ENCODE measurements at places on chromosomes 11 and 22. TPM values are rescaled to one million over a fixed set of nuclear protein-coding genes. Genes with fewer than 3 reads are reported as not detected.
A peak's percentile ranks its signal among the peaks of the same experiment; 100 is the strongest.

DNA sequence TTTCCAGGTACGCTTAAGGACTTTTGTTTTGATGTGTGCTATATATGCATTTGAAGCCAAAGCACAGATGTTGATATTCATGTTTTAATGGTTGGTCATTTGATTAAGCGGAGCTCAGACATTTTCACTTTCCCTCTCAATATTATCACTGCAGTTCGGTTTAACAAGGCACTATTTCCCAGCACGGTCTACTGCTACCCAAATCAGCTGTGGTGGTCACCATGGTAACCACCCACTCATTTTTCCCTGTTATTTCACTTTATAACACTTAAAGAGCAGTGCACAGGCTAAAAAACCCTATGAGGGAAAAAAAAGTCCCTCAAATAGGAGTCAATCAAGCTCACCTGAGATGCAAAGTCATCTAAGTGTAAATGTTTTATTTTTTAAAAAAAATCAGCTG lies 439.6 kb upstream of the CCDC90B start:
- H3K4me1 ChIP-seq, result peaks cover 7% of the 10 kb centered on the region
- H3K4me3 ChIP-seq, result peak overlapping the region; percentile 86
- no peak for DNase-seq
- no peaks in the 10 kb centered on the region for H3K27me3 ChIP-seq
- no peaks in the 10 kb centered on the region for H3K36me3 ChIP-seq

DNA sequence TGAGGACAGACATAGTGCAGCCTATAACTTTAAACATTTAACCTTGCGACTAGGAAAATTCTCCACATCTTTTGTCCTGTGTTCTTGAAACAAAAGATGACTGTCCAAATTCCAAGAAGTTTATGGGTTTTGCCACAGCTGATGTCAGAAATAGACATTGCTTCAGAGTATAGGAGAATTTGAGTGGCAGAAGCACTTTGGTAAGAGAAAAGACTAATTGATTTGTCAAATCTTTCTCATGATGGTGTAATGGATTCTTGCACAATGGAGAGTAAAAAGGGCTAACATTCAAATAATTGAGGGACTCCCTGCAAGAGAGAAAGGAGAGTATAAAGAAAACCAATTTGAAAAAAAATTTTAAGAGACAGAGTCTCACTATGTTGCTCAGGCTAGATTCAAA lies 25.3 kb downstream of the C11orf58 start:
- no peaks in the 10 kb centered on the region for H3K36me3 ChIP-seq
- H3K4me1 ChIP-seq, result no peaks in the 10 kb centered on the region
- H3K27me3 ChIP-seq, result no peaks in the 10 kb centered on the region
- no peak for DNase-seq

DNA sequence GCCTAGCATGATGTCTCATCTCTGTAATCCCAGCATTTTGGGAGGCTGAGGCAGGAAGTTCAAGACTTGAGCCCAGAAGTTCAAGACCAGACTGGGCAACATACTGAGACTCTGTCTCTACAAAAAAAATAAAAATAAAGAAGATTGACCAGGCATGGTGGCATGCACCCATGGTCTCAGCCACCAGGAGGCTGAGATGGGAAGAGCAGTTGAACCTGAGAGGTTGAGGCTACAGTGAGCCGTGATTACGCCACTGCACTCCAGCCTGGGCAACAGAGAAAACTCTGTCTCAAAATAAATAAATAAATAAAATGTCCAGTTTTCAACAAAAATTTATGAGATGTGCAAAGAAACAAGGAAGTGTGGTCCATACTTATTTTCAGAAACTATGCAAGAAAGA lies 28.3 kb downstream of the EFCAB6 start:
- H3K27ac ChIP-seq, result no peak overlapping the region
- peak; percentile 66 for DNase-seq
- H3K4me1 ChIP-seq, result no peaks in the 10 kb centered on the region
- no peaks in the 10 kb centered on the region for H3K36me3 ChIP-seq
- no peaks in the 10 kb centered on the region for H3K27me3 ChIP-seq

DNA sequence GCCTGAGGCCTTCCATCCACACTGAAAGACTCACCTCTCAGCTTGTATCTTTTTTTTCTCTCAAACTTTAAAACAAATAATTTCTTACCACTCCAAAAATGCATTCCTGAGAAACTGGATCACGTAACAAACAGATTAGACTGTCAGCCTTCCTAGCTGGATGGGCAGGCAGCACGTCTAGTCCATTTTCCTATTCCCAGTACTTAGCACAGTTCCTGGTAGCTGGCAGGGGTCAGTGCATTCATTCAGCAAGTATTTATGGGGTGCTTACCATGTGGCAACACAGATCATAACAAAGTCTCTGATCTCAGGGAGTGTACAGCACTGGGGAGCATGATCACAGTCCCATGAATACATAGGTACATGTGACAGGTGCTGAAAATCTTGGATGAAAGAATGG lies 89.6 kb downstream of the UBASH3B start:
- DNase-seq, result no peak
- no peak overlapping the region for H3K4me3 ChIP-seq
- peaks cover 3% of the 10 kb centered on the region for H3K27me3 ChIP-seq
- peaks cover 3% of the 10 kb centered on the region for H3K4me1 ChIP-seq

POTEH gene
- not detected for total RNA-seq

APOBEC3G gene
- 19.7 TPM for total RNA-seq

CDC42EP2 gene
- 5.9 TPM for total RNA-seq

OR8D1 gene
- total RNA-seq, result not detected

SLC35E4 gene
- 5.0 TPM for total RNA-seq

DNA sequence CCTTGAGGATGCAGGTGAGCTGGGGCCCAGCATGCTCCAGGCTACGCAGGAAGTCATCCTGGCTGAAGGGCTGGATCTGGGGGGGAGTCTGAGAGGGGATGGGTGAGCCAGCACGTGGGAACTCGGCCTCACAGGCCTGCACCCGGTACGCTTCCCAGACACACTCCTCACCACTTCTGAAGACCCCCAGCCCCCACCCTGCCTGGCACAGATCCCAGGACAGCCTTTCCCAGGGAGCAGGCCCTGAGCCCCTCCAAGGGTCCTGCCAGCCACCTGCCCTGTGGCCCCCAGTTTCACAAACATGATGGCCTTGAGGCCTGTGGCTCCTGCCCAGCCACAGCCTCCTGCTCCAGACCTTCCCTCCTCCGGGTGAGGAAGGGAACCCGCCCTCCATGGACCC lies 5.6 kb upstream of the PLXNB2 start:
- no peaks in the 10 kb centered on the region for H3K4me1 ChIP-seq

DNA sequence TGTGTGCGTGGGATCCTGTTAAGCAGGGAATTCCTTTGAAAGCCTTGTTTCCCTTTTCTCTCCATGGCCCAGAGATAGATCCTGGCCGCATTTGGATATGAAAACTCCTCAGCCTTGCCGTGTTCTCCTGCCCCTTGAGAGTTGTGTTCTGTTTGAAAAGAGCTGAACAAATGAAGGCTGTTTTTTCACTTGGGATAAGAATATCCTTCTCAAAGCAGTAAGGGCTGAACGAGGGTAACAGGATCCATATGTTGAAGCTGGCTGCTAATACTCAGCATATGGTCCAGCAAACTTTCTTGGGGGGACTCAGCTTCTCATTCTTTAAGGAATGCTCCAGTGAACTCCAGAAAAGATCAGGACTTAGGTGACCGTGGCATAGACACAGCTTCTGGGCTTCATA lies 114.5 kb upstream of the TTC12 start:
- H3K27me3 ChIP-seq, result no peaks in the 10 kb centered on the region
- H3K4me3 ChIP-seq, result no peak overlapping the region
- no peaks in the 10 kb centered on the region for H3K4me1 ChIP-seq
- no peaks in the 10 kb centered on the region for H3K36me3 ChIP-seq
- H3K27ac ChIP-seq, result no peak overlapping the region
- no peak for DNase-seq

DNA sequence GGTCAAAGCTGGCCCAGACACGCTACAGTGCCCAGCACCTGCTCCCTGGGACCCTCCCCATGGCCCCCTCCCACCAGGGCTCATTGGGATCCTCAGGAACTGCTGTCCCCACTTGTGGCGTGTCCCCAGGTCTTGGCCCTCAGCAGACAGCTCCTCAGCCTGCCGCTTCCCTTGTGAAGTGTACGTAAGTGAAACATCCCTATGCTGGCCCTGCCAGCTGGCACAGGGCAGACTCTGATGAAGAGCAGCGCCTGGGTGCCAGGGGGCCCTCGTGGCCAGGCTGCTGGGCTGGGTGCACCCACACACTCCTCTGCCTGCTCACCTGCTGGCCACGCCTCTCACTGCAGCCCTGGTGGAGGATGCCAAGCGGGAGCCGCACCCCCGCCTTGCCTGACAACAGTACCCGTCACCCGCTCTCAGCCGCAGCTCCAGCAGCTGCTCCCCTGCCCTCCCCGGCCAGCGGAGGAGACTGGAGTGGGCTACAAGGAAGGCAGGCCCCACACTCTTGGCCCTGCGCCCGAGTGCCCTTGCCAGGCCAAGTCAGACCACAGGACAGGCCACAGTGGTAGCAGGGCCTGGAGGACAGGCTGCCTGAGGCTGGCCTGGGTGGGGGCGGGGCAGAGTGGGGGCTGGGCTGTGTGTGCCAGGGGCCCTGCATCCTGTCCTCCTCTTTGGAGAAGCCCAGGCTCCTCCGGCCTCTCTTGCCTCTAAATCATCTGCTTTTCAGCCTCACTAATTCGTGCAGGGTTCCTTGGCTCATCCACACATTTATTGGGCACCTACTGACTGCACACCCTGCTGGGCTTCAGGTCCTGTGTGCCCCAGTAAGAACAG lies 39.5 kb downstream of the IGF2 start:
- peaks cover 6% of the 10 kb centered on the region for H3K4me1 ChIP-seq
- no peaks in the 10 kb centered on the region for H3K27me3 ChIP-seq
- DNase-seq, result peak; percentile 69
- no peak overlapping the region for H3K4me3 ChIP-seq
- H3K36me3 ChIP-seq, result no peaks in the 10 kb centered on the region
- H3K27ac ChIP-seq, result no peak overlapping the region

DNA sequence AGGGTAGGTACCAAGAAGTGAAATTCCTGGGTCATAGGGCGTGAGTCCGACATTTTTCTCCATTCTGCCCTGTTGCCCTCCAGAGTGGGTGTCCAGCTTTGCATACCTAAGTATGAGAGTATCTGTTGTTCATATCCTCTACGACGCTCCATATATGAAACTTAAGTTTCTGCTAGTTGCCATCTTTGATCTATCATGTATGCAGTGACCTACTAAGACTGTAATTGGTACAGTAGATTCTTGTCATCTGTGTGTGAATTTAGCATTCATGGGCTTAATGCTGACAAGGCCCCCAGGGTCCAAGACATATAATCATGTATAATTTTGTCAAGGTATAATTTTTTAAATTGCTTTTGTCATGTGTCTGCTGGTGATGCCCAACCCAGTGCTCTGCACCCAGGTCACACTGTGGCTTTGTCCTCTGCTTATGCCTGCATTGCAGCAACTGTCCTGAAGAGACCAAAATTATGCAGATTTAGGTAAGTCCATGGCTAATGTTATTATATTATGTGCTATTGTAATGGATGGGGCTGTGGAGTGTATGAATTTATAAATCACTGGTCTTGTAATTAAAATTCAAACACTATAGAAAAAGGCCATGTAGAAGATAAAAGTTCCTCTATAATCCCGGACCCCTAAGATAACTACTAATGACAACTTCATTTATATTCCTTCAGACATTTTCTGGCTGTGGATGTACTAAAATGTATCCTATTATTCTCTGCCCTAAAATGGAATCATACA lies 12.2 kb downstream of the NEAT1 start:
- no peak overlapping the region for H3K4me3 ChIP-seq
- H3K27ac ChIP-seq, result no peak overlapping the region
- H3K36me3 ChIP-seq, result peaks cover 53% of the 10 kb centered on the region
- H3K4me1 ChIP-seq, result no peaks in the 10 kb centered on the region
- H3K27me3 ChIP-seq, result no peaks in the 10 kb centered on the region
- peak; percentile 10 for DNase-seq

GRCh38 chr22:48112687-48113521 lies 1350.5 kb downstream of the TBC1D22A start:
- no peak overlapping the region for H3K27ac ChIP-seq
- no peaks in the 10 kb centered on the region for H3K36me3 ChIP-seq
- no peaks in the 10 kb centered on the region for H3K27me3 ChIP-seq
- H3K4me1 ChIP-seq, result no peaks in the 10 kb centered on the region
- no peak overlapping the region for H3K4me3 ChIP-seq
- no peak for DNase-seq

C11orf97 gene
- total RNA-seq, result not detected

SCGB1A1 gene
- total RNA-seq, result not detected

TMPRSS6 gene
- total RNA-seq, result 0.22 TPM

DNA sequence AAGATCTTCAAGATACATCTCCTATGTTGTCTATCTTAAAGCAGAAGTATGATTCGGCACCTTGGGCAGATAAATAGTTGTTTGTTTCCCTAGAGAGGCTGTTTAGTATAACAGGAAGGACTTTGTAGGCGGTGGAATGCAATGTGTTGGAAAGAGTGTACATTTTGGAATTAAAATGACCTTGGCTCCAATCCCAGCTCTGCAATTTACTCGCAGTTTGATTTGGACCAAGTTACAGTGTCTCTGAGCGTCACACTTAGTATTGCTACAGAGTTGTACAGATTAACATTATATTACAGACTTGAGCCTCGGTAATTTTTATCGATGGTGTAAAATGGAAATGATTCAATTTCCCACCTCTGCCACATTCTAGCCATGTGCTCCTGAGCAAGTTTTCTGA lies 265.3 kb downstream of the OPCML start:
- no peak overlapping the region for H3K27ac ChIP-seq
- no peak overlapping the region for H3K4me3 ChIP-seq
- H3K36me3 ChIP-seq, result no peaks in the 10 kb centered on the region
- DNase-seq, result no peak

DNA sequence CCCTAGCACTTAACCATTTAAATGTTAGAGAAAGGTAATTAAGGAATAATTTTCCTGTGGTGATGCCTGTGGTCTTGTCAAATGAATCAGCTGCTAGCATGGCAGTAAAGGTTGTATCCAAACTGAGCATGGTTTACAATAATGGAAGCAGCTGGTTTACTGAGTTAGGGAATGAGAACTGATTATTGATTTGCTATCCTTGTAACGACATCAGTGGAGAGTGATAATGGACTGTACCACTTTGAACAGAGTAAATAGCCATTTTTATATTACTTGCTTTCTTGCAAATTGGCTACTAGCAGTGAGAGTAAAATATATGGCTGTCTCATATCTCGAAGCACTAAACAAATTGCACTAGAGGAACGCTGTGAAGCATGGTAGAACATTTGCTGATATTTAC lies 589.0 kb upstream of the ANO5 start:
- no peak overlapping the region for H3K4me3 ChIP-seq
- H3K36me3 ChIP-seq, result no peaks in the 10 kb centered on the region
- no peaks in the 10 kb centered on the region for H3K27me3 ChIP-seq

Data from endodermal cell (in vitro differentiated cells).